ENCODE measurements at places on chromosomes 5 and 9.
A peak's percentile ranks its signal among the peaks of the same experiment; 100 is the strongest.

DNA sequence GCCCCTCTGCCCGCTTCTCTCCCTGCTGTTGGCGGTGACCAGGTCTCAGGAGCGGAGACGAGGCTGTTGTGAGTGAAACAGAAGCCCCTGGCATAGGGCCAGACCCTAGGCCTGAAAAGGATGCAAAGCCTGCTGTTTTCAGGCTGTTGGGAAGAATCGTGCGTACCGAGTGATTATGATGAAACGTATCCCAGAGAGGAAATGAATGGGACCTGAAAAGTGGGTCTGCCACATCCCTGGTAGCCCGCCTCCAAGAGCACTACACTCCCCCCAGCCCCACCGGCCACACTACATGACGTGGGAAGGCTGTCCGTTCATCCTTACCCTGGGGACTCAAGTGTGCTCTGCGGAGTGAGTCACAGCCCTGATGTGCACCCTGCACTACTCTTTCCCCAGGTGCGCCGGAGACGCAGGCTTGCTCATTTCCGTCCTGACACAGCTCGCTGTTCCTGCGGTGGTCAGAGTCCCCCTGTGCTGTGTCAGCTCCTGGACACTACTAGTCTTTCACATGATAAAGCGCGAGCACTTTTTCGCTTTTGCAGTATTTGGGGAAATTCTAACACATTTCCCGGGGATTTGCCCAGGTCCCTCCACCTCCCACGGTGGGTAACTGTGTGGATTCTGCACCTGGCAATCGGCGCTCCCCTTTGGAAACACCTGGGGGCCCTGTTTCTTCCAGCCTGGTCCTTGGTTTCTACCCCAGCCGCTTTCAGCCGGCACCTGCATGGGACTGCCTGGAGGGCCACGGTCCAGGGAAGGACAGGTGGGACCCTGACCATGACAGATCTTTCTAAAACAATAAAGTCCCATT lies 91.5 kb downstream of the ANKRD33B start:
- peak; percentile 92 for DNase-seq

DNA sequence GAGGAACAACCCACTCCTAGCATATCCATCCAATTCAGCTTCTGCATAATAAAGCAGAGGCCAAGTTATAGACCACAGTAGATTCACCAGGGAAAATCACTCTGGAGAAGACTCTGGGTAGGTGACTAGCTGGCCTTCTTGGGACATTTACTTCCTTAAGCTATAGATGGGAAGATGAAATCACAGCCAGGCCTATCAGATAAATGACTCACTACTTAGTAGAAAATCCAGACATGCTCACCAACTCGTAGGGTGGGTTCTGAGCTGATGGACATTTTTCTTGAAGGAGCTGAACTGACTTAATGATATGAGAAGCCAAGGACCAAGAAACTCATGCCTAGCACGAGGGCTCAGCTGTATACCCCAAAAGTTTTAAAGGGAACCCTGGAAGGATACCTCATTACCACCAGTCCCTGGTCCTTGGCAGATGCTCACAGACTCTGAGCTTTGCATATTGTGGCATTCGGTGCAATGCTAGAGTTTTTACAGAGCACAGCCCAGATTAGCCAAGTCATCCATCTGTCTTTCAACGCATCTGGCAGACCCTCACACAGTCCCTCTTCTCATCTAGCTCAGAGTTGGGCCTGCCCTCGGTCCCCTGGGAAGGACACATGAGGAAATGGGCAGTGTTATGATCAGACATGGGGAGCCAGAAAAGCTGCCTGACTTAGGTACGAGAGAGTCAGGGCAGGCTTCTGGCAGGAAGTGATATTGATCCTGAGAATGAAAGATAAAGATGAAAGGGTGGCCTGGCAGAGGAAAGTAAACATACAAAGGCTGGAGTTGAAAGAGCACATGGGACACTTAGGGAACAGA lies 15.0 kb downstream of the ACSL6 start:
- DNase-seq = no peak

DNA sequence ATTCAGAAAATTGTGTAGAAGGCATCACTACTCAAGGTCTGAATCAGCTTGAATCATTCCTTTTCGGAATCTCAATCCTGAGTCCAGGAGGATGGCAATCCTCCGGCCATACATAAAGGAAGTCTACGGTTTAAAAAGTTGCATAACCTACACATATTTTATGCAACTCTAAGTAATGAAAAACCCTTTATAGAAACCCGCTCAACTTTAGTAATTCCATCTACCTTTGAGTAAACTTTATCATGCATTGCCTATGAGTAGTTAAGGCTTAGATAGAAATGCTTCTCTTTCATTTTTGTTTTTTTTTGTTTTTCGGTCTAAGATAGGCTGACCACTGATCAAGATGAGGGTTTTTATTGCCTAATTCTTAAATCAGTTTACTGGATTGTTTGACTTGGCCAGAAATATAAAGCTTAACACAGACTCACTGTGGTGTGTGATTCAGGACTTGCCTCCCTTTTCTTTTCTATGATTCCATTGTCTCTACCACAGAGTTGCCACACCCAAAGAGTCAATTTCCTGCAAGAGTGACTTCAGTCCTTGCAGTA lies 85.0 kb downstream of the LURAP1L start:
- no peak for DNase-seq

- DNase-seq = no peak
Measured at GRCh38 chr5:157109744-157110143, 900 bp upstream of the HAVCR2 start.

DNA sequence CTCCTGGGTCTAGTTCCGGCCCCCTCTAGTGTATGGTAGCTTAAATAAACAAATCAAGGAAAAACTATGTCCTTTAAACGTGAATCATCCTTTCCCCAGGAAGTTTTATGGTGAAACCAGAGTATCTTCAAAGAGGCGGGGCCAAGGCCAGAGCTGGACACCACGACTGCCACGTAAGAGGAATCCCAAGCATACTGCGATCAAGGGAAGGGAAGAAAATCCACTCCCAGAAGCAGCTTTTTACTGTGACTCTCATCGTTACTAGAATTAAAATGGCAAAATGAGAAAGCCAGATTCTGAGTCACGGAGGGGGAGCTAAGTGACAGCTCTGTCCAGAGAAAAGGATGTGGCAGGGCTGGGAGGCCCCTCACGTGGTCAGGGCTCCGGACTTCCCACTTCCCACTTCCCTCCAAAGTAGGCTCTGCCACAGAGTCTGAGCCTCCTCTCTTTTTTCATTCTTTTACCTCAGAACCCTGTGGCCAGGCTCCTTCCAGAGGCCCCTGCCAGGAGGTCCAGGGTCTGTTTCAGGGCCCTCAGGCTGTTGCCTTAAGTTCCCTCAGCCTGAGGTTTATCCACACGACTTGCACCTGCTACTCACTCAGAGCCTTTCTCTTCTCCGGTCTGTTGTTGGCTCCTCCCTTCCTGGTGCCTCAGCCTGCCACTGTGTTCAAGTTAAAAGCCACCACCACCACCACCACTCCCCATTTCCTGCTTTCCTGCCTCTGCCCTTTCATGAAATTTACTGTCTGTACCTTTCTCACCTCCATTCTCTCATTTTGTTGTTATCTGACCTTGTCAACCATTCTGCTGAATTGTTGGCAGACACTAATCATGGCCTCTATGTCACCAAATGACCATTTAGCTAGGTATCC lies 1.4 kb upstream of the GLRX start:
- DNase-seq = no peak

DNA sequence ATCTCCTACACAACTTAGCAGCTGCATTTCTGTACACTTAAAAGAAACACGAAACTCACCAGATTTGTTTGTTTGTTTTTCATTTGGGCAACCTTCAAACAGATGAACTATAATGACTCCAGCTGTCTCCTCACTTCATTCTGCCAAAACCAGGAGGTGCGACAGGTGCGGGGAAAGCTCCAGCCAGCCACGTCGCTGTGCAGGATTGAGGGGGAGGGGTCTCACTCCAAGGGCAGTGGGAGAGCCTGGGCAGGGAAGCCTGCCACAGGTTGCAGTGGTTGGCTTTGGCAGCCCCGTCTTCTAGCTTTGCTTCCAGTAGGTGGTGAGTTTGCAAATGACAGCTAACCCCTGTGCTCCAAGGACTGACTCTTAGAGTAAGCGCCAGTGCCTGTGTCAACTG lies 215.8 kb downstream of the CEMIP2 start:
- no peak for DNase-seq

- no peak for DNase-seq
Measured at GRCh38 chr5:179130101-179130681, 70.0 kb downstream of the ZNF354C start.

DNA sequence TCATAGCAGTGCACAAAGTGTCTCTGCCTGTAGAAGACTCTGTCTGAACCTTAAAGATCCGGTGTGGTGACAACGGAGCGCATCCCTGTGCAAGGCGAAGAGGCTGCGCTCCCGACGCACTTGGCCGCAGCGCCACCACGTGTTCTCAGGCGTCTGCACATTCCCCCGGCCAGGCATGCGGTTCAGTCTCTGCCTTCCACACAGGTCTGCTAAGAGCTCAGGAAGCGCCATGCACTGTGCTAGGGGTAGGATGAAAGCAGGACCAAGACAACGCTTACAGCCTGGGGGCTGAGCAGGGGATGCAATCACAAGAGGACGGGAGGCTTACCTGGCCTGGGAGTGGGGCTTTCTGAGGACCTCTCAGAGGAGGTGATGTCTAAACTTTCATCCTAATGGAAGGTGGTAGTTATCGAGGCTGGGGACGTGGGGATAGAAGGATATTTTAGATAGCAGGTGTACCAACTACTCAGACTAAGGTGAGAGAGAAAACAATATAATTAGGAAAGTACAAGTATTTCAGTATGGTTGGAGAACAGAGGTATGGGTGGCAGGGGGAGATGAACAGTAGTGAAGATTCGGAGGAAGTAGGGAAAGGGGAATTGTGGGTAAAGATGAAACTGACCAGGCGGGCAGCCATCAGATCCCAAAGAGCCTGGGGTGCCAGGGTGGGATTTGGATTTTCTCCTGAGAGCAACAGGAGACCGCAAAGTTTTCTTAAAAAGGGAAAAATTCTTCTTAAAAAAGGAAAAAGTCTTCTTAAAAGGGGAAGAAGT lies 13.3 kb downstream of the CAPSL start:
- DNase-seq = peak; percentile 53

DNA sequence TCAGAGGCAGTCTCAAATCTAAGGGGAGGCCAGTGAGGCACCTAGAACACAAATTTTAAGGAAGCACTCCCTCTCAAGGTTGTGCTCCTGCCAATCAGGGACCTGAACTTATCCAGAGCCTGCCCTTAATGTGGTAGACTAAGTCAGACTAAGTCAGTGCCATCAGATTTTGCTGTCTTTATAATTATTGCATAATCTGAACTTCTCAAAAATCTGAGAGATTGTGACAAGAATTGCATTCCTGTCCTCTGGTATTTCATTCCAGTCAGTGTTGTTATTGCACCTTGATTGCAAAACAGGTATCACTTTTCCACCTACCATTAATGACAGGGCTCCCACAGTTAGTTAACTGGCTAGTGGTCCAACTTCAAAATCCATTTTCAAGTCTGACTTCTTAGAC lies 197.1 kb upstream of the HCN1 start:
- DNase-seq = no peak

DNA sequence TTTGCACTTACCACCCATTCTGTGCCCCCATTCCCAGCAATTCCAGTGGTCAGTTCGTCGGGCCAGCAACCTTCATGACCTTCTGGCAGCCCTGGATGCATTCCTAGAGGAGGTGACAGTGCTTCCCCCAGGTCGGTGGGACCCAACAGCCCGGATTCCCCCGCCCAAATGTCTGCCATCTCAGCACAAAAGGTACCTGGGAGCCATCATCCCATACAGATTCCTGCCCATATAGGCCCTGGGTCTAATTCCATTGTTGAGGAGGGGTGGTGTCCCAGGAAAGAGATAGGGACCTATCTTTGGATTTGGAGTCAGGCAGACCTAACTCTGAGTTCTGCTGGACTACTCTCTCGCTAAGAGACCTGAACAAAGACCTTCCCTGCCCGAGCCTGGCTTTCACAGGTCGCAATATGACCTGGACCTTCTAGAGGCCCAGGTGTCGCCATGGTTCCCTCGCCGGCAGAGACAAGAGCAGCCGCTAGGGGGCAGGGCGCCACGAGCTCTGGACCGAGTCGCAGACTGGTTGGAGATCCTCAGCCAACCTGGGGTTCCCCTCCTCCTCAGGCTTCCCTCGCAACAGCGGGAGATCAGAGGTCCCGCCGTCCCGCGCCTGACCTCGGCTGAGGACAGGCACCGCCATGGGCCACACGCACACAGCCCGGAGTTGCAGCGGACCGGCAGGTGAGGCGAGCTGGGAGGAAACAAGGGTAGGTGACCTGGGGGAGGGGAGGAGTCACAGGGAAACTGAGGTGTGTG lies 3.1 kb downstream of the SLC4A9 start:
- DNase-seq = peak; percentile 77

GRCh38 chr9:102779356-102779755 lies 215.8 kb upstream of the CYLC2 start:
- no peak for DNase-seq

- DNase-seq = no peak
Measured at GRCh38 chr9:131578021-131578420, 32.7 kb downstream of the PRRT1B start.

DNA sequence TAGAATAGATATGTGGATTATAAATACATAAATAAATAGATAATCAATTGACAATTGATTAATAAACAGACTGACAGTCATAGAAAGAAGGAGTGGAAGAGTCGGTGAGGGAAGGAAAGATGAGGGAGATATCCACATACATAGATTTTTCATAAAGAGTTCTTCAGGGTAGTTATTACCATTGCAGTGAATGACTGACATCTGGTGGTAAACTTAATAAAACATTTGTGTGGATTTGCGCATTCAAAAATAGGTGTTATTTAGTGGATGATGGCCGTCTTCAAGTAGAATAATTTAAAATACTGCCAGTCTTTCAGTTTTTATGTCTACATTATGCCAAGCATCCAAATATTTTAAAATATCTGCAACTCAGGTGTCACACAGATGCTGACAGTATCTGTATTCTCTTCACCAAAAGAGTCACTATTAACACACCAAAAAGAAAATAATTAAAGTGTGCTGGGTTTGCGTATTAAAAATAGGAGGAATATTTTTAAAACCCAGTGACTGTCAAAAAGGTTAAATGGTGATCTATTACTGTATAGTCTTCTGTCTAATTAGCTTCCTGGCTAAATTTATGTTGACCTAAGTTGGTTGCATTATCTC lies 78.8 kb downstream of the GIN1 start:
- no peak for DNase-seq

- peak; percentile 10 for DNase-seq
Measured at GRCh38 chr9:93096811-93097382, 880 bp downstream of the CARD19 start.

DNA sequence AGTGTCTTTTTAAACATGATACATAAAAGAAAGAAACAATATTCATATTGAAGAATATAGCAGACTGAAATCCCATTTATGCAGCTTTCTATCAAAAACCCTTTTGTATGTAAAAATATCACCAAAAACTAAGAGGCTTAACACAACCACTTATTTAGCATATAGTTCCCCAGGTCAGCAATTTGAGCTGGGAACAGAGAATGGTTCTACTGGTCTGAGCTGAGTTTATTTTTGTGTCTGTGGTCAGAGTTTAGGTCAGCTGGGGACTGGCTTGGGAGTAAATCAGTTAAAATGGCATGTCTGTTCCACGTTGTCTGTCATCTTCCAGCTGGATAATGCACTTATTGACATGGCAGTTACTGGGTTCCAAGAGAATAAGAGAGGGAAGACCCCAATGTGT lies 165.0 kb downstream of the TMEM232 start:
- DNase-seq = no peak

Measured in 8988T (cell line).